ENCODE measurements at places on chromosomes 12 and 14.

- no peak for DNase-seq
Observed at GRCh38 chr14:53570411-53571387, 385.9 kb downstream of the BMP4 start.

DNA sequence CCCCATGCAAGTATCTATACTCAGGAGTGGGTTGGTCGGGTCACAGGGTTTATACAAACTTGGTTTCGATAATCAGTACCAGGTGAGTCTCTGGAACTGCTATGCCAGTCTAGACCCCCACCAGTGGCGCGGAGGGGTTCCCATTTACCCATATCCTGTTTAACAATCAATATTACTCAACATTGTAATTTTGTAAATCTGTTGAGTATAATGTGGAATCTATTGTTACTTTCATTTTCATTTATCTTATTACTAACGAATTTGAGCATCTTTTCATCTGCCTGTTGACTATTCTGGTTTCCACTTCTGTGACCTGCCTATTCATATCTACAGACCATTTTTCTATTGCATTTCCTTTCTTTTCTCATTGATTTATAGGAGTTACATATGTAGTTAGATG, 275.2 kb upstream of the CRY1 start:
- DNase-seq, result no peak

- DNase-seq, result no peak
Observed at GRCh38 chr12:40970320-40970907, 217.7 kb upstream of the PDZRN4 start.

DNA sequence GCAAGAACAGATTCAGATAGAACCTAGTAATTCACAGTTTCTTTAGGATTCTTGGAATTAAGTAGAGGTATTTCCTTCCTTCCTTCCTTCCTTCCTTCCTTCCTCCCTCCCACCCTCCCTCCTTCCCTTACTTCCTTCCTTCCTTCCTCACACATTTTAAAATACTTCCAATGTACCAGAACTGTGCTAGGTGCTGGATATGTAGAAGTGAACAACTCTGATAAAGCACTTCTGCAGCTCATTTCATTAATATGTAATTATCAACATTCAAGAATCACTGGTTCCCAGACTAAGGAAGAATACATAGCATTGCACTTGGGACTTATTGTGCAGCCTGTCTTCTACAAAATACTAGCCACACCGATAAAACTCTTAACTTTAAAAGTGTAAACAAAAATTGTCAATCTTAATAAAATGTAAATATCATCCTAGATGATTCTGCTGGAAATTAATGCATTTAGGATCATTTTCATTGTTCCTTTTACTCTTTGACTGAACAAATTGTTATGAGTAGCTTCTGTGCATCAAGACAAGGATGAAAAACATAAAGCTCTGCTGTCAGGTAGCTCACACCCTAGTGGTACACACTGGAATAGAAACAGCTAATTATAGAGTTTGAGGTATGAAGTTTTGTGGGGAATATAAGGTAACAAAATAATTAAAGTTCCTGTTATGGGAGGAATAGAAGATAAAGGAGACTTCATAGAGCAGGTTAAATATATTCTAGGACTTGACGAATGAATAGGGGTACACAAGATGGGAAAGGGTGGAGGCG, 99.9 kb upstream of the MYF6 start:
- DNase-seq, result no peak

GRCh38 chr12:34601689-34602088, 579.4 kb downstream of the ALG10 start:
- DNase-seq, result no peak

DNA sequence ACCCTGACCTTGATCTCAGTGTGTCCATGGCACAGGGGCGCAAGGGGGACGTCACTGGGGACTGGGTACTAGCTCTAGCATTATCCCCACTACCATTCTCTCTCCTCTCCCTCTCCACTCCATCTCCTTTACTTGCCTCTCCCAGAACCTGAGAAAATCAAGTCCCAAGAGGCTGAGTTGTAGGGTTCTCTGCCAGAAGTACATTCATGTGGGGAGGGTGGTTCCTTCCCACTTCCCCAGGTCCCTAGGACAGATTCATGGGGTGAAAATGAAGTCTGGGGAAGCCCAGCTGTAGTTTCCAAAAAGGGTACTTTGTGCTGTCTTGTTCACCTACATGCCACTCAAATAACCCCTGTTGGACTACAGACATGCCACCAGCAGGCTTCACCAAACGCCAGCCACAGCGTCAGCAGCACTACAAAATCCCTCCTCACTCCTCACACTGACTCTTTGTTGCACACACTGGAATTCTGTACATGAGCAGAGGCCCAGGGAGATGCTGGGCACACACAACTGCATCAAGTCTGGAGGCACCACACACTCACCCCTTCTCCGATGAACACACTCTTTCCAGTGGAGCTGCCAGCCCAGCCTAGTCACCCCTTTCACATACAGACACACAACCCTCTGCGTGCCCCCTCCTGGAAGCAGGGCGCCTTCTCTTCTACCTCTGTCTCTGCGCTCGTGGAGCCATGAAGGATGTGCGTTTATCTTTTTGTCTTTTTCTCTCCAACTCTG, 6.9 kb downstream of the RARG start:
- DNase-seq, result no peak

- DNase-seq, result no peak
Observed at GRCh38 chr14:55846826-55847446, 266.9 kb downstream of the KTN1 start.

DNA sequence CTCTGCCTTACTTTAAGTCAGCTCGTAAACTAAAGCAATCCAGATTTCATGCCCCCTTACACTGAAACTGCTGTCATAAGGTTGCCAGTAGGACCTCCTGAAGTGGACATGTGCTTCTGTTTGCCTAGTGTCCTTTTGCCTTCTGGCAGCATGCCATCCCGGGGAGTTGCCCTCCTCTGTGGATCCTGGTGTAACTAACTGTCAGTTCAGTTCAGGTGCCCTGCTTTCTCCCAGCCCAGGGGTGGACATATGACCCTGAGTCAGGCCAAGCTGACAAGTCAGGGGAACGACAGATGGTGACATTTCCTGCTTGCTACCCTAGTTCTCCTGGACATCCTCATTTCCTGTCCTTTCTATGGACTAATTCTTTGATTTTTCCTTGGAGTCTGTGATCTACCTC, 25.6 kb downstream of the AKAP6 start:
- DNase-seq, result no peak

DNA sequence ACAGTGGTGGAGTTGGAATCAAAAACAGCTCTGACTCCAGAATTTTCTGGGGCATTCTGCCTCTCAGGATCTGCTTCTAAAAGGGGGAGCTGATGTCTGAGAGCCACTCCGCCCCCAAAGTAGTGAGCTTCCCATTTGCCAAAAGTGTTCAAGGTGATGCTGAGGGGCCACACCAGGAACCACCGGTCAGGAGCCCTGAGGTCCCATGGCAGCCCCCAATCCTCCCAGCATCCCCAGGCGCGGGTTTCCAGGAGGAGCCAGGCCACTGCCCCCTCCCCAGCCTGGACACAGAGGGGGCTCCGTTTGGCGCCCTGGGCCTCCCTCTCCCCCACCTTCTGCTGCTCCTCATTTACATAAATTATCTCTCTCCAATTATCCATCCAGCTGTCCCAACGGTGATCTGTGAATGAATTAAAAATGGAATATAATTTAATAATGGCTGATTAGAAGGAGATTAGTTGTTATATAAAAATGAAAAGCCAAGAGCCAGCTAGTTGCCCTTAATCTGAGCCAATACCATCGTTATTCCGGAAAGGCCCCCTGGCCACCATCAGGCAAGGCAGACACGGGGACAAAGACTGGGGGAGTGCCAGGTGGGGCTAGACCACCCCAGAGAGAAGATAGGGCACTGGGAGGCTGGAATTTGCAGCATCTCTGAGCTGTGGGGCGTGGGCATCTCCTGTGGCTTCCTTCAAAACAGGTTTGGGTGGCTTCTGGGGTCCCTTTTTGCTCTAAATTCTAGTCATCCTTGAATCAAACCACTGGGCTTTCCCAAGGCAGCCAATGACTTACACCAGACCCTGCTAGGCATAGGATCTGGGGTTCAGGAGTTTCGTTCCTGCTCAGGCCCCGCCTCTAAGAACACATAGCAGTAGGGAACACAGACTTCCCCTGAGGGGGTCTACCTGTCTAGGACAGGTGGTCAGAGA, 19.7 kb upstream of the VSX2 start:
- DNase-seq, result no peak

GRCh38 chr14:92926931-92927330, 4.0 kb downstream of the CHGA start:
- DNase-seq, result no peak

DNA sequence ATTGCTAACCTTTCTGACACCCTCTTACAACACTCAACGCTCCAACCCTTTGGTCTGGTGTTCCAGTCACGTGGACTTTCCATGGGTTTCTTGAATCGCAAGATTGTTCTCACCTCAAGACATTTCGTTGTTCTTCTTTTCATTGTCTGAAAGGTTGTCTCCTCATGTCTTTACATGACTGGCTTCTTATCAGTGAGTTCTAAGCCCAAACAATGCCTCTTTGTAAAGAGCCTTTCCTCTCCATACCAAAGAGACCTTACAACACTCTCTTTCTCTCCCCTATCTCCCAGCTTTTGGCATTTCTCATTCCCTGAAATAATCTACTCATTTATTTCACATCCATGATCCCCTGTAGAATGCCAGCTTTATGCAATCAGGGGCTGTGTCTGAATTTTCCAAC, 1144.8 kb downstream of the AACS start:
- DNase-seq, result no peak

GRCh38 chr12:130366159-130366558, 28.5 kb downstream of the PIWIL1 start:
- DNase-seq, result no peak

Data from activated T-cell treated with anti-CD3 and anti-CD28 coated beads for 48 hours (primary cell).